ENCODE measurements at places on chromosomes 5 and 9.

- DNase-seq = no peak
These were observed 173.7 kb upstream of the ANKRD55 start for GRCh38 chr5:56406838-56407237.

GRCh38 chr5:43065387-43065947 lies 25.3 kb upstream of the ANXA2R start:
- no peak for DNase-seq

DNA sequence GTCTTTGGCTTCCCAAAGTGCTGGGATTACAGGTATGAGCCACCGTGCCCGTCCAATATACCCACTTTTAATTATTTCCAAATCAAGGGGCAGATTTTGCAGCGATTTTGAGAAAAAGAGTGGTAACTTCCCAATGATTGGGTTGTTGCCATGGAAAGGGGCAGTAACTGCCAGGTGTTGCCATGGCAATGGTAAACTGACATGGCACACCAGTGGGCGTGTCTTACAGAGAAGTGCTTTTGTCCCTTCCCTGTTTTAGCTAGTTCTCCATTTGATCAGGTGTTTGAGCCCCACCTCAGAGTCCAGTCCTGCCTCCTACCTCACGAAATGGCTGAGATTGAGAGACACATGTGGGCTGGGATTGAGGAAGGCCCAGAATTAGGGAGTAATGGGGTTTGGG lies 86.3 kb upstream of the IER5L start:
- no peak for DNase-seq

GRCh38 chr5:172694541-172694940 lies 53.5 kb downstream of the NEURL1B start:
- no peak for DNase-seq

DNA sequence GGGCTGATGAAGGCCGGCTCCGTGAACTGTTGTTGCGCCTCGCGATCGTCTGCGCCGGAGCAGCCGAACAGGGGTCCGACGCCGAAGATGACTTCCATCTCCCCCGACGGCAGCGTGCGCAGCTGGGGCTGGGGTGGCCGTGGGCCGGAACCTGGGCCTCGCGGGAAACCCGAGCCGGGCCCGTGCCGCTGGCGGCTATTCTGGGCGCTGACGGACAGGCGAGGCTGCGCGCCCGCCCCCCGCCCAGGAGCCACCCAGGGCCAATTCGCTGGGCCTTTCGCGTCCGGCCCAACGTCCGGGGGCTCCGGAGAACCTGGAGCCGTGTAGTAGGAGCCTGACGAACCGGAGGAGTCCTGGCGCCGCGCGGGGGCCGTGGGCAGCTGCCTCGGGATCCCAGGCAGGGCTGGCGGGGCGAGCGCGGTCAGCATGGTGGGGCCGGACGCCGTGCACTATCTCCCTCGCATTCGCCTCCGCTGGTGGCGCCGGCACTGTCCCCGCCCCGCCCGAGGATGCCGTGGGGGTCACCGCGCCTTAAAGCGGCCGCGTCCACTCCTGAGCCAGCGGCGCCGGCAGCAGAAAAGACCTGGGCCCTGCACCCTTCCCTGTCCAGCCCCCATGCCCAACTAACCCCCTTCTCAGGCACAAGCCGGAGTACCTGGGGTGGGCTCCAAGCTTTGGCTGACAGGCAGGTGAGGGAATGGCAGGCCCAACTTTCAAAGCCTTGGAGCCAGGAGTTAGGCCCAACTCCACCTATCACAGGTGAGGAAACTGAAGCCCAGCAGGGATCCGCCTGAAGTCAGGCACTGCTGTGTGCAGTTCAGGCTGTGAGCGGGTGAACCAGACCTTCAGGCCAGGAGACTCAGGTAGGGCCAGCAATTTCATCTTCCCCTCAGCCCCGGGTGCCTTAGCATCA lies at the start of gene PROB1:
PROB1 (minus strand) TSS at position 451 of the 913 bp plus-strand sequence; CDS start at position 428, 23 bp downstream.
- no peak for DNase-seq

DNA sequence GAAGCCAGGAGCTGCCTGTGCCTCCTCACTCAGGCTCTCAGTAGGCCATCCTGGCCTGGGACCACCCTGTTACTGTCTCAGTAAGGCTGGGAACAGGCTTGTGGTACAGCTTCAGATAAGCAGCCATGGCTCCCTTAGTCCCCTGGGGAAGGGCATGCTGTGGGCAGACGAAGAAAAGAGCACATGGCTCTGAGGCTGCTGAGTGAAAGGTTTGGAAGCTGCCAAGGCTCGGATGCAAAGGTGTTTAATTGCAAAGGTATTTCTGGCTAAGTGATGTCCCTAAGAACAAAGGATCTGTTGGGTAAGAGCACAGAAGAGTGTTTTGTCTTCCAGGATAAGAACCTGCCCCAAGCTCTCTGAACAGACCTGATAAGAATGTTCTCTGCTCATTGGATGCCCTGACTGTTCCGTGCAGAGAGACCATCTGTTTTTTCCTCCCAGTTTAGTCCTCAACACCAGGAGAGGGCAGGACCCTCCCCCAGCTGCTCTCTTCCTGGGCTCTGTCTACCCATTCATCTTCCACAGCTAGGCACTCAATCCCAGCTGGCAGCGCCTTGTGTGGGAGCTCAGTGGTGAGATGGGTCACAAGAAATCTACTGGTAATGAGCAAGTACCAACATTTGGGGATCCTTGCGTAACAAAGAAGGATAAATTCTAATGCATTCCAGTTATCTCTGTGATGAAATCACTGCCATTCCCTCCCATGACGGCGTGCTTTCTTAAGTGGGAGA lies 17.7 kb downstream of the ANGPTL2 start:
- DNase-seq = no peak

DNA sequence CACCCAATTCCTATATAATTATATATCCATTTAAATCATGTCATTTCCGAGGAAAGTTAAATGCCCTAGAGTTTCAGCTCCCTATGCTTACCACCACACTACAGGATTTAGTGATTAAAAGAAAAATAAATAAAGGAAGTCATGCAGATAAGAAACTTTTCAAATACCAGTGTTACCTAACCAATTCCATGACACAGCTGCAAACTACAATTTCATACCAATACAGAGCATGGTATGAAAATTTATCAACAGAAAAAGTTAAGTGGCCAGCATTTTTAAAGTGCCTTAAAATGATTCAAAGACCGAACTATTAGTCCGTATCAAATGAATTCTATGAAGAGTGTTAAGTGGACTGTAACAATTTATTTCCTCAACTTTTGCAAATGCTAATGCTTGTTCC lies 35.9 kb downstream of the CEP120 start:
- DNase-seq = no peak

- no peak for DNase-seq
These were observed 178.9 kb downstream of the SH3GL2 start for GRCh38 chr9:17757816-17758215.

- DNase-seq = no peak
These were observed 44.5 kb downstream of the CAMSAP1 start for GRCh38 chr9:135862809-135863208.

GRCh38 chr5:154078272-154078671 lies 39.5 kb downstream of the MFAP3 start:
- no peak for DNase-seq

DNA sequence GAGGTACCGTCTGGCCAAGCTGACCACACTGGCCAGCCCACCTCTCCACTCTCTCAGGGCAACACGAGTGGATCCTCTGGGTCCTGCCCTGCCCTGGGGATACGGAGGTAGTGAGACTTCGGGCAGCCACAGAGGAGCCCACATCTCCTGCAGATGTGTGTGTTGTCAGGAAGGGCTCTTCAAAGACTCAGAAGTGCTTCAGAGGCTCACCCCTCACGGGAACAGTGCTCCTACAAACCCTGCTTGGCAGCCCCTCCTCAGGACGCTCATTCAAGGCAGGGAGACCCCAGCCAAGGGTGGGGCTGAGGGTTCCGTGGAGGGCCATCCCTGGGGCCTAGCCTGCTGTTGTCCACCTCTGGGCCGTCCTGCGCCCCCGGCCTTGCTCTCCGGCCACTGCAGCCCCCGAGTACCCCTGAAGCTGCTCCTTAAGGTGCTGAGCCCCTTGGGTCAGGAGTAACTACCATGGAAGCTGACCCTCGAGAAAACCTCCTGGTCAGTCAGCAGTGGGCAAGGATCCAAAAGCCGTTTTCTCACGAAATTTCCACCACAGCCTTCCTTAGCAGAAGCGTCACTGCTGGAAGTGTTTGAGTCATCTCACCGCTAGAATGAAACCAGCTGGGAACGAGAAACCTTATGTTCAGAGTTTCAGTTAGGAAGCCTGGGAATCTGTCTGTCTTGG lies 23.2 kb upstream of the LRRC14B start:
- no peak for DNase-seq

- DNase-seq = no peak
These were observed 93.7 kb upstream of the DAB2 start for GRCh38 chr5:39518516-39518915.

DNA sequence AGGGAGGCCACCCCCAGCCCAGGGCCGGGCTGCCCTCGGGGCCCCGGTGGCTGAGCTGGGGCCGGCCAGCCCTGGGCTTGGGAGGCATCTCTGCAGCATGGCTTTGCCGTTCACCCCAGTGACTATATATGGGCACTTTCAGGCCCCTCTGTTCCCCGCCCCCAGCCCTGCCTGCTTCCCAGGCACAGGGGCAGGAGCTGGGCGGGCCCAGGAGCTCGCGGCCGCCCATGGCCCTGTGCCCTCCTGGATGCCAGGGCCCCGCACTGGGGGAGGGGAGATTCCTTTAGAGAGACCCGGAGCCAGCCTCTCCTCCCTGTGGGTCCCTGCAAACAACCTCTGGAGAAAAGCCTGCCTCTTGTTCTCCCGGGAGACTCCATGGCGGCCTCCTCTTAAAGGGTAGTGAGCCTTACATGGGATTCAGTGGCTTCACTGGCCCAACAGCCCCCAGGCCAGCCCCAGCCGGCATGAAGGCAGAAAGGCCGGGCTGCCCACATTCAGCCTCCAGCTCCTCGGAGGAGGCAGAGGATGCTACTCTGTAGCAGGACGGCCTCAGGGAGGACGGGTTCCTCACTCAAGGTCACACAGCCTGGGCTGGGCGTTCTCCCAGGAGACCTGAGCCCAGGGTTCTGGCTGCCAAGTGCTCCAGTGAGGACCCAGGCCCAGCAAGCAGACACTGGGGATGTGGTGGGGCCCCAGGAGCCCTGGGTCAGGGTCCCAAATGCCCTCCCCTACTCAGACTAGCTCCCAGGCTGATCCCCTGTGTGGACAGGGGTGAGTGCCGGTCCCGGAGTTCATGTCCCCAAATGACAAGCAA lies 4.1 kb downstream of the NACC2 start:
- DNase-seq = no peak
